ENCODE measurements at places on chromosomes 12 and 14.

DNA sequence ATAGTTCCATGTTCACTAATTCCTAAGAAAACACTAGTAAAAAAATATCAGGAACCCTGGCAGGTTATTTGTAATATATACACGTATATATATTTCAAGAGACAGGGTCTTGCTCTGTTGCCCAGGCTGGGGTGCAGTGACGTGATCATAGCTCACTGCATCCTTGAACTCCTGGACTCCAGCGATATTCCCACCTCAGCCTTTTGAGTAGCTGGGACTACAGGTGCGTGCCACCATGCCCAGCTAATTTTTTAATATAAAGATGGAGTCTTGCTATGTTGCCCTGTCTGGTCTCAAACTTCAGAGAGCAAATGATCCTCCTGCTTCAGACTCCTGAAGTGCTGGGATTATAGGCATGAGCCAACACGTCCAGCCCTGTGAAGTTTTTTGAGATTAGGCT, 16.2 kb downstream of the GPRC5A start:
- no peak for DNase-seq

DNA sequence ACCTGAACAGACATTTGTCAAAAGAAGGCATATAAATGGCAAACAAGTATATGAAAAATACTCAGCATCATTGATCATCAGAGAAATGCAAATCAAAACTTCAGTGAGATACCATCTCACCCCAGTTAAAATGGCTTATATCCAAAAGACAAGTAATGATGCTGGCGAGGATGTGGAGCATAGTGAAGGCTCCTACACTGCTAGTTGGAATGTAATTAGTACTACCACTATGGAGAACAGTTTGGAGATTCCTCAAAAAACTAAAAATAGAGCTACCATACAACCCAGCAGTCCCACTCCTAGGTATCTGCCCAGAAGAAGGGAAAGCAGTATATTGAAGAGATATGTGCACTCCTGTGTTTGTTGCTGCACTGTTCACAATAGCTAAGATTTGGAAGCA, 146.1 kb downstream of the TGFB3 start:
- DNase-seq = no peak

- no peak for DNase-seq
Measured at GRCh38 chr14:64970041-64970440, 2.1 kb downstream of the RAB15 start.

GRCh38 chr14:102545461-102546265, 36.1 kb upstream of the ANKRD9 start:
- peak; percentile 17 for DNase-seq

DNA sequence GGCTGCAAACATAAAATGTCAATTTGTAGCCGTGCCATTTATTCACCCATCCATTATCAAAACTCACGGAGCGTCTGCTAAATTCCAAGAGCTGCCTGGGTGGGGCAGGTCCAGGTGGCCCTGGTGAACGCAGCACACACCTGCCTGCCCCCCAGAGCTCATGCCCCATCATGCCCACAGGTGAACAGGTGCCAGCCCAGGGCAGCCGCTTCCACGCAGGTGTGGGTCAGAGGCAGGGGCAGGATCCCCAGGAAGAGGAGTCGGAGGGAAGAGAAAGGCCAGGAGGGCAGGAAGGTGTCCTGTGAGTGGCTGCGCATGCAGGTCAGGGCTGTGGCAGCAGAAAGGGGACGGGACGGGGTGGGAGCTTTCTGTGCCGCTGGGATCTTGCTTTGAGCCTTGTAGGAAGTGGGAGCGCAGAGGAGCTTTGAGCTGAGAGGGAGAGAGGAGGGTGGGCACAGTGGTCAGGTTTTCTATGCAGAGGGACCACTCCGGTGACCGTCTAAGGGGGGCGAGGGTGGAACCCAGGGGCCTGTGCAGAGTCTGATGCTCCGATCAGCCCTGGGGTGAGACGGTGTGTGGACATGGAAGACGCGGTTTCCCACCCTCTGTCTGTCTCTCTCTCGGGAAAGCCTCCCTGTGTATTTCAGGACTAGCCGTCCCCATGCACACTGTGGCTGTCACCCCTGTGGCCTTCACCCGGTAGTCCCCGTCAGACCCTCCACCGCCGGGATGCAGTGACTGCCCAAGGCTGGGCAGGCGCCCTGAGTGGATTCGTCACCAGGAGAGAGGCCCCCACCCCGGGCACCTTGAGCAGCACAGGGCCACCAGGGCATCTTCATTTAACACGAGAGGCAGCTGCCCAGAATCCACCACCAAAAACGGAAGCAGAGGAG, 26.7 kb downstream of the GALNT9 start:
- DNase-seq = no peak

DNA sequence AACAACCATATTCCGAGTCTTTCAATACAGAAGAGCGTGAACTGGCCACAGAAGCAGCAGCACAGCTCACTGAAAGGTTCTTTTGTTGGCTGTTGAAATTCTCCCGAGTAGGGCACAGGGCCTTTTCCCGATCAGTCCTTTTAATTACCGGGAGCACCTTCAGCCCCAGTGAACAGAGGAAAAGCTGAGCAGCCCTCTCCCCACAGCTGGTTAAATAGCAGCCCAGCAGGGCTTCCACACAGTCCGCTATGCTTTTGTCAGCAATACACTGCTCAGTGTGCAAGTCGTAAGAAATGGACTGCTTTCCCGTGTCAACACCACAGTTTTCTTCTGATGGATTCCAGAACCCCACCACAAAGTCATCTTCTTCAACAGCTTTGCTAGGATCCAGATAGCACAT, 61.3 kb downstream of the DICER1 start:
- no peak for DNase-seq

DNA sequence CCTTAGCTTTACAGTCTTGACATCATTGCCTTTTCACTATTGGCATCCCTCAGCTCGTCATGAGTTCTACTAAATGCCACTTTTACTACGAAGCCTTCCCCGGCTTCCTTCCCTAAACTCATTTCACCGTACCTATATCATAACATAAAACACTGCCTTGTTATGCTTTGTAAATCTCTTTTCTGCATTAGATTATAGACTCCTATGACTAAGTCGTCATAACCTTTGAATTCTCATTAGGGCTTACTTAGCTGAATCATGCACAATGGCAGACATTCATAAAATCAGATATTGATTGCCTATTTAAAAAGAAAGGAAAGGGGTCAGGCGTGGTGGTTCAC, 21.0 kb downstream of the BTG1 start:
- DNase-seq = no peak

- no peak for DNase-seq
Measured at GRCh38 chr14:72278316-72278715, 346.1 kb downstream of the RGS6 start.
